ENCODE measurements at places on chromosomes 13 and 19.

GRCh38 chr19:35629332-35629633, 447 bp downstream of the RBM42 start:
- no peak for DNase-seq

GRCh38 chr13:43981512-43982301, 102.0 kb downstream of the LACC1 start:
- no peak for DNase-seq

DNA sequence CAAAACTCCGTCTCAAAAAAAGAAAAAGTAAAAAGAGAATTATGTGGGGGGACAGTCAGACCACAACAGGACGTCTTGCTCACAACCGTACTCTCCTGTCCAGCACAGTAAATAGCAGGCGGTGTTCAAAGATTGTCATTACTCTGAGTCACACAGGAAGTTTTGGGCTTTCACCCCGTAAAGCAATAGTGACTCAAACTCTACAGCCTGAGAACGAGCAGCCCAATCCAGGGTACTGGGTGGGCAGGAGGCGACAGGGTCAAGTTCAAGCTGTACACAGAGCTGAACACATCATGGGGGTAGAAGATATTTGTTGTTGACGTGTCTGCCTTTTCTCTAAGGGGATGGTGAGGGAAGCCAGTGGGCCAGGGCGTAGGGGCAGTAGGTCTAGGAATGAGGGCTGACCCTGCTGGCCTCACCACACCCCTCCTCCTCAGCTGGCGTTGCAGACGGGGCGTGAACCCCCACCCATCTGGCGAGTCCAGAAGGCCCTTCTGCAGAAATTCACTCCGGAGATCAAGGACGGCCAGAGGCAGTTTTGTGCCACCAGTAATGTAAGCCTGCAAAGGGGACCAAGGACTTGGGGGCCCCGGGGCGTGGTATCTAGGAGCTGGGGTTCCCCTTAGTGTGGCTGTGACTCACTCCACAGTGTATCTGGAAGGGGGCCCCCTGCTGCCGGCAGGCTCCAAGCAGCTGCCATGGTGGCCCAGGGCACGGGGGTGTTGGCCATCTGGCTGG, 23.3 kb downstream of the PRR12 start:
- DNase-seq = no peak

DNA sequence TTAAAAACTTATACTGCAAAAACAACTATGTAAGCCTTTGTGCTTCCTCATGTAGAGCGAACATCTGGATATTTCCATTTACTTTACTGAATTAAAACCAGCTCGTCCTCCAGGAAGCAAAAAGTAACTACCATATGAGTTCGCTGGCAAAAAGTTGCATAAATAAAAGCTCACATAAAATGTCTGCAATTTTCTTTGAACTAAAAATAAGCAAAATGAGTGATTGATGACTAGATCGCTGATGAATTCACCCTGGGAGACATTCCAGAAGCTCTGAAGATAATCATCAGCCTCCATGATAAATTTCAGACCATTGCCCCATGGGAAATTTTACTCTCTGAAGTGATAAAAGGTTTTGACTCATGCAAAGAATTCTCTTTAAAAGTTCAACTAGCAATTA, 67.3 kb upstream of the SACS start:
- no peak for DNase-seq

- DNase-seq = no peak
Measured at GRCh38 chr19:36246006-36246481, 31.1 kb downstream of the ZNF146 start.

DNA sequence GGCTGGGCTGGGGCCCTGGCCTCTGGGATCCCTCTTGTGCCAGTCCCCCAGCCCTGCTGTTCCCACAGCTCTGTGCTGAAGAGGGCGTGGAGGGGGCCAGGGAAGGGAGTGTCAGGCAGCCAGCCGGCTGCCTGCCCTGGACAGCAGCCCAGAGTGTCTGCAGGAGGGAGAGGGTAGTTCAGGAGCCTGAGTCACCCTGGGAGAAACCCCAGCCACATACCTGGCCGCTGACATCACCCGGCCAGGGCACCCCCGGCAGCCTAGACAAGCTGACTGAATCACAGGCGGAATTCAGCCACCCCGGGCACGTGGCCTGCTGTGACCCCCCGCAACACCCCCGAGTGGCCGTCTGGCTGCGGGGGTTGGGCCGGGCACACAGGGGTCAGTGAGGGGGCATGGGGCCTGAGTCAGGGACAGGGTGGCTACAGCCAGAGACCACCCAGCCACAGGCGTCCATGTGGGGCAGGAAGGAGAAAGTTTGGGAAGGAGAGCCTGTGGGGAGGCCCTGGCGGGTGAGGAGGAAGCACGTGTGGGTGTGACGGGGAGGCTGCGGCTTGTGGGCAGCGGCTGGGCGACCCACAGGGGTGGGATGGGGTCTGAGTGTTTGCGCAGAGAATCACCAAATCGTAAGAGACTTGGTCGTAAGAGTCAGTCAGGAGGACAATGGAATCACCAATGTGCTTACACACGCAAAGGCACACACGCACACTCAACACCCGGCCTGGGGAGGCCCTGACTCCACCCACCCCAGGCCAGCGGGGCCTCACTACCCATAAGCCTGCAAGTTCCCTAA, 11.9 kb upstream of the FOSB start:
- DNase-seq = peak; percentile 88

DNA sequence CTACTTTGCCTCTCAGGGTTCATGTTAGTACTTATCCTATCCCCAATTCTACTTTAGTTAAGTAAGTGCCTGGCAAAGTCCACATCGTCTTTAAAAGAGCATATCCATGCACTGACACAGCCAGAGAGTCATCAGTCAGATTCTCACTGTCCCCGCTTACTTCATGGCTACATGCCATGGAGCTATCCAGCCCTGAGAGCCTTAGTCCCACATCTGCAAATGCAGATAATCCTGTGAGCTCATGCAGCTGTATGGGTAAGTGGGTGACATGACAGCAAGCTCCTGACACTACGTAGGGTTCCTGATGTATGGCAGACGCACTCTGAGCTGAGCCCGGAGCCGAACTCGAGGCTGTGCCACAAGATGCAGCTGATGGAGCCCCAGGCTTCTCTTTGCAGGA, 661.5 kb downstream of the LIG4 start:
- no peak for DNase-seq

- peak; percentile 83 for DNase-seq
Measured at GRCh38 chr19:7674010-7675005, 2.6 kb upstream of the MCEMP1 start.

DNA sequence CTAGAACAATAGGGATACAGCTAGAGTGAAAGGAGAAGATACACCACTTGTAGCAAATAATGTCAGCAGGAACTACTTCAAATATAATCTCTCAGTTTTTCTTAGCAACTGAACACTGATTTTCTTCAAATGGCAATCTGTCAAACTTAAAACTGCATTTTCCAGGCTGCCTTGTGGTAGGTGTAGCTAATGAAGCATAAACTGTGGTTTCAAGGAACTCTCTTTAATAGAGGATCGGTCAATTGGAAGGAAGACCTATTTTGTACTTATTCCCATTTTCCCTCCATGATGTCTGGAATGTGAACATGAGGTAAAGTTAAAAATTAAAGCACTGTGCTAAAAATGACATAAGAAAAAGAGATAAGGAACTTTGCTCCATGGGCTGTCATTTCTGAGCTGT, 1261.9 kb downstream of the PCDH17 start:
- no peak for DNase-seq

DNA sequence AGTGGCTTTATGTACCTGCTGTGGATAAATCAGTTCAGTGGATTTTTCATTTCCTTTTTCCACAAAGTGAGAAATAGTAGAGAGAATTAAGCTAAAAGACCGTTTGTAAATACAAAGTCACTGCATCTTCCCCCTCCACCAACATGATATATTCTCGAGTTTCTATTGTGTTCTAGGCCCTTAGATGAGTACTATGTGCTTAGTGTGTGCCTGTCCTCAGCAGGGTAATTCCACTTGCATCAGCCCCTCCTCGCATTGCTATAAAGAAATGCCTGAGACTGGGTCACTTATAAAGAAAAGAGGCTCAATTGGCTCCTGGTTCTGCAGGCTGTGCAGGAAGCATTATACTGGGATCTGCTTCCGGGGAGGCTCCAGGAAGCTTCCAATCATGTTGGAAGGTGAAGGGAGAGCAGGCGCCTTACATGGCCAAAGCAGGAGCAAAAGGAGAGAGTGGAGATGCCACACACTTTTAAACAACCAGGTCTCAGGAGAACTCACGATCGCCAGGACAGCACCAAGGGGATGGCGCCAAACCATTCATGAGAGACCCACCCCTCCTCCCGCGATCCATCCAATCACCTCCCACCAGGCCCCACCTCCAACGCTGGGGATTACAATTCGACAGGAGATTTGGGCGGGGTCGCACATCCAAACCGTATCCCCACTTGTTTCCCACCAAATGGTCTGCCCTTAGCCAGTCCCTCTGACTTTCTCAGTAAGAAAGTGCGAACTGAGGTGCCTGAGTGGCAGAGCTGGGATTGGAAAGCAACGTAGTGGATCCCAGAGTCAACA, 102.3 kb upstream of the ABCC4 start:
- DNase-seq = no peak

- no peak for DNase-seq
Measured at GRCh38 chr13:48184260-48184659, 48.7 kb upstream of the ITM2B start.

DNA sequence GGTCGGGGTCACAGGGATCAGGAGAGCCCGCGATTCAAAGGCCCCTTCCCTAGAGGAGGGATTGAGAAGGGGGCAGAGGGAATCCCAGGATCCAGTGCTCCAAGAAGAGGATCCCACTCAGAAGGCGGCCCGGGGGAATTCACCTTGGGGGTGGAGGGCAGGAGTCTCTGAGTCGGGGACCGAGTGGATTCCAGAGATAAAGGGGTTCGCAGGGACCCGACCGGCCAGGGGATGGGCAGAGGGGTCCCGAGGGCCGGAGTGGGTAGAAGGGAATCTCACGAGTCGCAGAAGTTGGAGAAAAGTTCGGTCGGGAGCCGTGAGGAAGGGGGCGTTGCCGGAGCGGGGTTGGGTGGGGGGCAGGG, 261 bp downstream of the PRKD2 start:
- DNase-seq = no peak

GRCh38 chr19:58060231-58060630, 1.1 kb downstream of the ZNF135 start:
- DNase-seq = no peak

GRCh38 chr13:111228262-111229144, 91.9 kb upstream of the TEX29 start:
- DNase-seq = no peak

DNA sequence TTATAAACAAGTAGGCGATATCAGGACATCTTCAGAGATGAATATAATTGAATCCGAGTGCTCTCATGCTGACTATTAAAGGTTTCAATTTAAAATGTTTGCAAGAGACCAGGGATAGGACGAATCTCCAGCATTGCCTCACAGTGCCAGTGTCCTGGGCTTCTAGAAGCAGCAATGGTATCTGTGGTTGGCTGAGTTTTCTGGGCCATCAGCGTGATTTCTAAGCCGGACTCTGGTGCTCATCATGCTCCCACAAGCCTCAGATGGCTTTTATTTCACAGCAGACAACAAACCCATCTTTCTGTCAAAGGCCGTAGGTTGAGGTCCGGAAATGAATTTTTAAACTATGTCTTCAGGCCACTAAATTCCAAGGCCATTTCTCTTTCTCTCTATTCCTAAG, 187.7 kb downstream of the FOXO1 start:
- no peak for DNase-seq

DNA sequence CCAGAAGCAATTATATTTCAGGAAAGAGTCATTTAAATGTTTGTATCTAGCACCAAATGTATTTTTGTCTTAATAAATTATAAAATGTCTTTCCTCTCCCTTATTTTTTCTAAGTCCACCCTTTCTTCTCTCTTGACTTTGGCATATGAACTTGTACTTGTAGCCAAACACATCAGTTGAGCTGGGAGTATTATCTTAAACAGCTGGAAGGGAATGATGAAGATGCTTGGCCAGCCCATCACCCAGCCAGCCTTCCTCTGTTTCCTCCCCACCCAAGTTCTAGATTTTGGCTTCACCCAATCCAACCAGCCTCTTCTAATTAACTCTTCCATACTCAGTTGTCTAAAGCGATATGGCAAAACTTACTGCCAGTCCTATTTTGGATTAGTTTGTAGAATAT, 272.5 kb downstream of the ENOX1 start:
- DNase-seq = no peak

- DNase-seq = no peak
Measured at GRCh38 chr13:38452656-38453055, 103.0 kb downstream of the UFM1 start.

- peak; percentile 66 for DNase-seq
Measured at GRCh38 chr19:29485293-29485692, 40.5 kb upstream of the VSTM2B start.

DNA sequence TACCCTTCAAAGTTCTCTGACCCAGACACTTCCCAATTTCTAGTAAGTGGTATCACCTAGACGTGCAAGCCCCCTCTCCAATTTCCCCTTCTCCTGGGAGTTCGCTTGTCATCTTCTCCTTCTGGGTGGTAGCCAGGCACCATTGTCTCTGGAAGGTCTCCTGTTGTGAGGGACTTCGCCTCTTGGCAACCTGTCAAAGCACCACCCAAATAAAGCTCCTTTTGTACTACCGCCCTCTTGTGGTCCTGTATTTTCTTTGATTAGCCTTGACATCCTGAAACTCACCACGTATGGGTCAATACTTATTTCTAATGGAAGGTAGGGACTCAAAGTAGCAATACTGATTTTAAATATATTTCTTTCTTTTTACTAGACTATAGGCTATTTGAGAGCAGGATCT, 8.2 kb downstream of the GPC5 start:
- DNase-seq = no peak

GRCh38 chr19:17504030-17504429, 7.4 kb upstream of the PGLS start:
- no peak for DNase-seq

DNA sequence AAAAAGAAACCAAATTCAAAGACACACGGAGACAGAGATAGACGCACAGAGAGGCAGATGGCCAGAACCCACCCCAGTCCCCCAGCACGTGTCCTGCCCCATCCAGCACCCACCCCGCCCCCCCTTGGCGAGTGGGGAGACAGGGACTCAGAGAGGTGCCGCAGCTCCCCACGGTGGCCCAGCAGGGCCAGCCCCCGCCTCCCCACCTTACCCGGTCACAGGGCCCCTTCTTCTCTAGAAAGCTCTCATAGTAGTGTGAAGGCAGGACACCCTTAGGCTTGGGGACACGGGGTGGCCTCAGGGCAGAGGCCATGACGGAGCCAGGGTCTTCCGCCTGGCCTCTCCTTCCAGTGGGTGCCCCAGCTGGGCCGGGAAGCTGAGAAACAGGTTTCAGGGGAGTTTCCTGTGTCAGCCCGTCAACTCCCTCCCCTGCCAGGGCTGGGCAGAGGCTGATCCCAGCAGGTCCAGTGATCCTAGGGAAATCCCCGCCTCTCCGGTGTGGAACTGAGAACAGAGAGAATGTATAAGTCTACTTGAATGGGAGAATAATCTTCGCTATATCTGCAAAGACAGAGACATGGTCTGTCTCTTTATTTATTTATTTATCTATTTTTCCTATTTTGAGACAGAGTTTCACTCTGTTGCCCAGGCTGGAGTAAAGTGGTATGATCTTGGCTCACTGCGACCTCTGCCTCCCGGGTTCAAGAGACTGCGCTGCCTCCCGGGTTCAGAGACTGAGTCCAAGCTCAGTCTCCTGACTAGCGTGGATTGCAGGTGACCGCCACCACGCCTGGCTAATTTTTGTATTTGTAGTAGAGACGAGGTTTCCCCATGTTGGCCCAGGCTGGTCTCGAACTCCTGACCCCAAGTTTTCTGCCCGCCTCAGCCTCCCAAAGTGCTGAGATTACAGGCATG, at the start of gene STAP2:
STAP2 (minus strand) TSS at position 387 of the 915 bp plus-strand sequence; CDS start at position 313, 74 bp downstream.
- DNase-seq = no peak

- no peak for DNase-seq
Measured at GRCh38 chr13:77522444-77522843, 13.1 kb upstream of the SCEL start.
